Mammary microvascular endothelial cell (primary cell): ENCODE measurements at places on chromosomes 12 and 14. TPM values are rescaled to one million over a fixed set of nuclear protein-coding genes. Genes with fewer than 3 reads are reported as not detected.

The GPR84 gene
- not detected in 2 replicates for total RNA-seq

The JAG2 gene
- total RNA-seq, result 52.0 TPM in 2 replicates

The KRT7 gene
- total RNA-seq, result 332 and 351 TPM in 2 replicates

The ADAM21 gene
- total RNA-seq, result 0.07 TPM in 1 of 2 replicates, not detected in the other

The CLEC9A gene
- not detected in 2 replicates for total RNA-seq

The C12orf50 gene
- total RNA-seq, result not detected in 2 replicates

The PRIMA1 gene
- total RNA-seq, result not detected in 2 replicates

The CCNK gene
- 14.0 and 24.6 TPM in 2 replicates for total RNA-seq

The TAS2R46 gene
- total RNA-seq, result 0.34 and 0.73 TPM in 2 replicates

The PAH gene
- total RNA-seq, result not detected in 2 replicates

The ZBTB25 gene
- total RNA-seq, result 2.3 and 2.7 TPM in 2 replicates
